ENCODE measurements at places on chromosomes 12 and 14. TPM values are rescaled to one million over a fixed set of nuclear protein-coding genes. Genes with fewer than 3 reads are reported as not detected.

Gene NKX2-1
- total RNA-seq: not detected

Gene CNTN1
- total RNA-seq: not detected

DNA sequence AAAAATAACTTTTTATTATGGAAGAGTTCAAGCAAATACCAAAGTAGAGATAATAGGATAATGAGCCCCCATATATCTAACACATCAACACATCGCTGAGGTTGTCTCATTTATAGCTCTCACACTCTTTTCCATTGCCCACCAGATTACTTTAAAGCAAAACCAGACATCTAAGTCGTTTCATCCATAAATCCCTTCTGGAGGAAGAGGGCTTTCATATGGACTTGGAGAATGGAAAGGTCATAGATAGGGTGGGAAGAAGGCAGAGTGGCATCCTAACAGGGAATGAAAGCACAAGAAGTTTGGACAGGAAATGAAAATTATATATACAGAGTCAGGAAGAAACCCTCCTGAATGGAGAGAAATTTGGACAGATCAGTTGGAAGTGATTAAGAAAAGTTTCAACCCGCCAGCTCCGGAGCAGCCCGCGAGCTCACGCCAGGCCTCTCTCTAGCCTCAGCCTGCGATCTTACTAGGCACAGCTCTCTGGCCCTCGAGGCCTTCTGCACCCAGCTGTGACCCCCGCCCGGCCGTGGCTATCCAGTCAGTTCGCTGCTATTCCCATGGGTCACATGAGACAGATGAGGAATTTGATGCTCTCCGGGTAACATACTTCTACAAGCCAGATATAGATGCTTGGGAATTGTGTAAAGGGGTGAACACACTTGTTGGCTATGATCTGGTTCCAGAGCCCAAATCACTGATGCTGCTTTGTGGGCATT, 48.4 kb upstream of the NID2 start:
- DNase-seq: no peak

DNA sequence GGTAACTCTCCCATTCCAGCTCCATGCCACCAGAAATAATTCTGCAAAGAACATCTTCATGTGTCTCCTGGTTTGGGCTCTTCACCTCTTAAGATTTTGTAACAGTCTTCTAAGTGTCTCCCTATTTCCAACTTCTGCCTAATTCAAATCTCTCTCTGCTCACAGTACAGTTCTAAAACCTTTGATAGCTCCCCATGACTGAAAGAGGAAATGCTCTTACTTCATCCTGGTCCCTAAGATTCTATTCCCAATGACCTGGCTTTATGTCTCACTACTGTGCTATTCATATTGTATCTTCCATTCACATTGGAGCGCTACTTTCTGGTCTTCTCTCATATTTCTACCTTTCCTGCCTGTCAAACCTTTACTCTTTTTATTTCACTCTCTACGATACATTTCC, 1.6 kb downstream of the AMN1 start:
- no peak for DNase-seq

GRCh38 chr12:121467638-121468498, 68.0 kb downstream of the RNF34 start:
- DNase-seq: no peak

Data from activated T-cell treated with anti-CD3 and anti-CD28 coated beads, Interleukin-2, amount 50 U/mL, for 4 hours (primary cell).